ENCODE measurements at places on chromosomes 6 and 20.

- DNase-seq = peak; percentile 7
Measured at GRCh38 chr6:118551063-118552053, 3.3 kb downstream of the PLN start.

DNA sequence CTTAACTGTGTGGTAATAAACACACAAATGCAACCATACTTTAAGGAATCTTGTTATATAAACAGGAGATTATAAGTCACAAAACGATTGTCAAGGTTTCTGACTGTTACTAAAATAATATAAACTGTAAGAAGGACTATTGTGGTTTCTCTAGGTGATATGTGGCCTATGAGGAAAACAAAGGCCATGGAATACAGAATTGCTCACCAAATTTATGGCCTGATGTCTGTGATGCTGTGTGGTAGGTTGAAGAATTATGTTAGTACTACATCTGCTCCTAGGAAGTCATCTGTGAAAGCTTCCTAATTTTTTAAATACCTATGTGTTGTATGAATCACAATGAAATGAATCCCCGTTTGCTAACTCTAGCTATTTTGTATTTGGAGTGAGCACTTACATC, 875.4 kb upstream of the MAP3K7 start:
- no peak for DNase-seq

GRCh38 chr6:75077701-75078100, 128.2 kb downstream of the COL12A1 start:
- no peak for DNase-seq

DNA sequence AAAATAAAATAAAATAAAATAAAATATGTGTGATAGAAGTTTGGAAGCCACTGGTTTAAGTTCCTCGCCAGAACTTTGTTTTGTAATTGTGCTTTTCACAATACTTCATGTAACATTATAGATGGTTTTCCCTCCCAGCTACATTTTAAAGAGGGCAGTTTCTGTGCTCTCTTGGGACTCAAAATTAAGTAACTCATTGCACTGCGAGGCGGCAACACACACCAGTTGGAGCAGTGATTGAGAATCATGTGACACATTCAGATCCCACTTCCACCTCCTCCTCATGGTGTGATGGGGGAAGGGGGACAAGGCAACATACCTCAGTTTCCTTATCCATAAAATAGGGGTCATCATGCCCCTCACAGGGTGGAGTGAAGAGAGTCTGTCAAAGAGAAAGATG, 7.5 kb downstream of the C2 start:
- DNase-seq = no peak

GRCh38 chr6:5214570-5215052, 46.1 kb downstream of the LYRM4 start:
- no peak for DNase-seq

GRCh38 chr6:31393932-31394331, 9.5 kb upstream of the MICA start:
- no peak for DNase-seq

DNA sequence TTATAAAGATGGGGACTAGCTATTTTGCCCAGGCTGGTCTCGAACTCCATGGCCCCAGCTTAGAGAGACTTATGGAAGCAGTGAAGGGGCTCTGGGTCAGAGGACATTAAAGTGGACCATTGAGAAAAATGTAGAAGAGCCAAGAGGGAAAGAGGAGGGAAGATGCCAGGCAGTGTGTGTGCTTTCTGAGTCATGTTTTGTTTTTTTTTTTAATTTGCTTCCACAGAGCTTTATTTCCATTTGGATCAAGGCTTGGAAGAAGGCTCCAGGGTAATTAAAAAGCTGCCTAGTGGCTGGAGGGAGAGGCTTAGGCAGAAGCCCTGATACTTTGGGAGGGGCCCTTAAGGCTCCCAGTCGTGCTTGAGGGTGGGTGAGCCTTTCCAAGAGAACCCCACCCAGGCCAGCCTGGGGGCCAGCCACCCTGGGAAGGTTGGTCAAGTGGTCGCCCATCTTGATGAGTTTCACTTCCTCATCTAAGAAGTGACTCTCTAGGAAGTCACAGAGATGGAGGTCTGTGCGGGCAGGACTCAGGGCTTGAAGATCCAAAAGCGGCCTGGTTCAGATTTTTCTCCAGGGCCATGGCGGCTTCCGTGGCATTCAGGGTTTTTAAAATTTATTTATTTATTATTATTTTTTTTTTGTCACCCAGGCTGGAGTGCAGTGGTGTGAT, 3.0 kb upstream of the ZNF335 start:
- DNase-seq = no peak

Data from NCI-H1092 (cell line).